CD8-positive, alpha-beta T cell (primary cell): ENCODE measurements at places on chromosomes 3 and 15.

DNA sequence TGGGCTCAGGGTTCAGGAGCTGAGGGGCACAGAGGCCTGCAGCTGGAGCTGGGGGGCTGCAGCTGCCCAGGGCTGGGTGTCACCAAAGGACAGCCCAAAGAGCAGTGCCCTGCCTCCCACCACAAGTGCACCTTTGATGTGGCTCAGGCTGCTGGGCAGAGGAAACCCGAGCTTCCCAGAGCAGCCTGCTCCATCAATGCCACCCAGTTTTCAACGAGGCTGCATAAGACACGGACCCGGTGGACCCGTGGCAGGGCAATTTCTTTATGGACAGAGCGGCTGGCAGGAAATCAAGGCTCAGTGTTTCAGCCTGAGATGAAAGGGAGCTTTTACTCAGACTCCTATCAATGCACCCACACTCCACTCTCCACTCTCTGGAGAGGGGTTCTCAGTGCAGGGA, 18.7 kb downstream of the SEMA5B start:
- no peak for DNase-seq

GRCh38 chr3:79960594-79960993, 192.8 kb upstream of the ROBO1 start:
- DNase-seq, result no peak

- DNase-seq, result no peak
Measured at GRCh38 chr3:15941958-15942357, 144.2 kb upstream of the ANKRD28 start.

- DNase-seq, result no peak
Measured at GRCh38 chr3:192061426-192061825, 600.5 kb downstream of the PYDC2 start.

GRCh38 chr3:14273901-14274611, 95.4 kb downstream of the LSM3 start:
- DNase-seq, result no peak

GRCh38 chr15:31471731-31472430, 145.2 kb downstream of the KLF13 start:
- DNase-seq, result no peak

DNA sequence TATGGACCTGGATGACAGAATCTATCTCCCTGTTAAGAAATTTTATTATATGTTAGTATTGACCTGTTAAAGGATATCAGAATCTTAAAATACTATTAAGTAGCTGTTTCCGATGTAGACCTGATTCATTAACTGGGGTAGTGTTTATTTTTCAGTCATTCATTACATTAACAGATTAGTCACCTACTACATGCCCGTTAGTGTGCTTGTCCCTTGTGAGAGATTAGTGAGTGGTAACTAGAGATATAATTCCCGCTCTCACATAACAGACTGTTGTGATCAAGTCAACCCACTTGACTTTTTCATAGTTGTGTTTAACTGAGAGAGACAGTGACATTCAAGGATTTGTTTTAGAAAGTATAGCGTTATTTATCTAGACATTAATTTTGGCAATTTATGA, 166.8 kb downstream of the TCF12 start:
- no peak for DNase-seq

- no peak for DNase-seq
Measured at GRCh38 chr3:71031181-71031580, 552.3 kb downstream of the FOXP1 start.
